ENCODE measurements at places on chromosomes 5 and 9.

DNA sequence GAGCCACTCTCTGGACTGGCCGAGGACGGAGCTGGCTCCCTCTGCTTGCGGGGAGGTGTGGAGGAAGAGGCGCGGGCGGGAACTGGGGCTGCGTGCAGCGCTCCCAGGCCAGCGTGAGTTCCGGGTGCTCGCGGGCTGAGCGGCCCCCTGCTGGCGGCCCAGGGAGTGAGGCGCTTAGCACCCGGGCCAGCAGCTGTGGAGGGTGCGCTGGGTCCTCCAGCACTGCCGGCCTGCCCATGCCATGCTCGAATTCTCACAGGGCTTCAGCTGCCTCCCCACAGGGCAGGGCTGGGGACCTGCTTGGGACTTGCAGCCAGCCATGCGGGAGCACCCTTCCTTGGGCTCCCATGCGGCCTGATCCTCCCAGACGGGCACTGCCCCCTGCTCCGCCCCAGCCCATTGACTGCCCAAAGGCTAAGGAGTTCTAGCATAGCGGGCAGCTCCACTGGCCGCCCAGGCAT is 416.9 kb downstream of the MRPS30 start:
- DNase-seq = no peak

DNA sequence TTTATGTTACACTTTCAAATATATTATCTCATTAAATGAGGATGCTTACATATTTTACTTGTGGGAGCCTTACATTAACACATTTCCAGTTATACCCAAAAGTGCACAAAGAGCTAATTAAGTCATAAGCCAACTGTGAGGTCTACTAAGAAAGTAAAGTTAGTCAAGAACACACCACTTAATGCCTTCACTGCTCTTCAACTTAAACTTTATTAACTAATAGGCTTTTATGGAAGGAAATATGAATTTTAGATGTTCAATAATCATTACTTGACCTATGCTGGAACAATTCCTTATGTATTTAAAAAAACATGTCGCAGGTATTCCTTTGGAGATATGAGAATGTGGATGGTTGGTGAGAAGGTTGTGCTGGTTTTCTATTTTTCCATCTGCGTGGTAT is 3.4 kb downstream of the ST8SIA4 start:
- DNase-seq = no peak

GRCh38 chr9:5922192-5922591 is 31.5 kb downstream of the MLANA start:
- no peak for DNase-seq

DNA sequence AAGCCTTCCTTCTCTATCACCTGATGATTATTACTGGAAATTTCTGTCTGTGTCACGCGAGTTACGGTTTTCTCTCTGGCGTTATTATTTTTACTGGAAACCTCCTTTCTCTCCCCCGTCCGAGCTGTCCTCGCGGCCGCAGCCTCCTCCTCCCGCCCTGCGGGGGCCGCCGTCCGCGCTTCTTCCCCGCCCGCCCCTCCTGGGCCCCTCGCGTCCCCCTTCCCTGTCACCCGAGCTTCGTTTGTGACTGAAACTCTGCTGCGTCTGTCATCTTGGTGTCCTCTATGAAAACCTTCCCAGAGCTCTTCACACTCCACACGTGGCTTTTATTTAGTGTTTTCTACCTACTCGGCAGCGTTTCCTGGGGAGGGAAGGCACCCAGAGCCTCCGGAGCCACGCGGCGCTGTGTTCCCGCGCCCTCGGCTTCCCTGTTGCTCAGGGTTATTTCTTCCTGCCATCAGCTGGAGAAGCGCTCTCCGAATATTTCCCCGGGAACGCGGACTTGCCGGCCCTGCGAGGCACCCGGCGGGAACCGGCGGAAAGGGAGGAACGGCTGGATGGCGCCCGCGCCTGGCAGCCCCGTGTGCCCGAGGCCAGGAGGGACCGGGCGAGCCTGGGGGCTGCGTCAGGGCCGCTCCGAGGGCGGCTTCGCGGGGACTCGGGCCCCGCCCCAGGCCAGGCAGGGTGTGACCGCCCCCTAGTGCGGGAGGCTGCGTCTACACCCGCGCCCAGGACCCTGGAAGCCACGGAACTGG is 33.9 kb downstream of the TRIP13 start:
- no peak for DNase-seq

- DNase-seq = no peak
These were observed 13.0 kb downstream of the GLRX start for GRCh38 chr5:95809414-95809960.

DNA sequence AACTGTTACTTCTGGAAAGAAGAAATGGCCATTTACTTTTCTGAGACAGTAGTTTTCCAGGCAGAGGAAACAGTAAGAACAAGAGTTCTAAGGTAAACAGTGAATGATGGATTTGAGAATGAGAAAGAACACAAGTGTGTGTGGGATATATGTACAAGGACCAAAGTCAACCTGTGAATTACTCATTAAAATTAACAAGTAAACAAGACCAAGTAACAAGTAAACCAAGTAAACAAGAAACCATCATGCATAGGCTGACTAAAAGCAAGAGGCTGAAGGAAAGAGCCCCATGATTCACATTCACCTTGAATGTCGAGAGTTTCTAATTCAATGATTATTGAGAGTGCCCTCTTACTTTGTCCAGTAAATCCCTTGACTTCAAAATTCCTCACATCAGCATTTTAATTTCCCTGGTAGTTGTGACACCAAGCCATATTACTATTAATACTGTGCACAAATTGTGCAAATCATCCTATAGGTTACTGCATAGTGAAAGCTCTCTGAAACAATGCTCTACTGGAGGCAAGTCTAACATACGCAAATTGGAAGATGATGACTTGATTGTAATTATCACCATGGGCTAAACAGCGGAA is 9.8 kb upstream of the MARCOL start:
- no peak for DNase-seq

DNA sequence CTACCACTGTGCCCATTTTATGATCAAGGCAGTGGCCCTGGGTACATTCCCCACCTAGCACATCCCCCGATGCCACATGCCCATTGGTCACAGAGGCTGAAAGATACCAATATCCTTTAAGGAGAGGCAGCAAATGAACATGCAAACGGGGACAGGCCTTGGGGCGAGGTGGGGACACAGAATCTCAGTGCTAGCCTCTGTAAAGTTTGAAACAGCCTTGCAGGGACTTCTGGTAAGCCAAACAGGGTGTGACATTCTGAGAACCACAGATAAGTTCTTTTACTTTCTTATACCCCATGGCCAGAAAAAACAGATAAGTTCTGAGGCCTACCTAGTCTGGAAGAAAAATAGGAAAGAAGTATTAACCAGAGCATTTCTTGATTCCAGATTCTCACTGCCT is 60.5 kb downstream of the ACER2 start:
- no peak for DNase-seq

GRCh38 chr5:8700671-8701070 is 831.7 kb downstream of the MTRR start:
- DNase-seq = no peak

GRCh38 chr9:133622555-133622954 is 13.4 kb upstream of the FAM163B start:
- no peak for DNase-seq

- DNase-seq = peak; percentile 6
These were observed 46.4 kb upstream of the STK32A start for GRCh38 chr5:147188200-147189108.

- no peak for DNase-seq
These were observed 11.8 kb upstream of the TMC1 start for GRCh38 chr9:72509635-72510034.

DNA sequence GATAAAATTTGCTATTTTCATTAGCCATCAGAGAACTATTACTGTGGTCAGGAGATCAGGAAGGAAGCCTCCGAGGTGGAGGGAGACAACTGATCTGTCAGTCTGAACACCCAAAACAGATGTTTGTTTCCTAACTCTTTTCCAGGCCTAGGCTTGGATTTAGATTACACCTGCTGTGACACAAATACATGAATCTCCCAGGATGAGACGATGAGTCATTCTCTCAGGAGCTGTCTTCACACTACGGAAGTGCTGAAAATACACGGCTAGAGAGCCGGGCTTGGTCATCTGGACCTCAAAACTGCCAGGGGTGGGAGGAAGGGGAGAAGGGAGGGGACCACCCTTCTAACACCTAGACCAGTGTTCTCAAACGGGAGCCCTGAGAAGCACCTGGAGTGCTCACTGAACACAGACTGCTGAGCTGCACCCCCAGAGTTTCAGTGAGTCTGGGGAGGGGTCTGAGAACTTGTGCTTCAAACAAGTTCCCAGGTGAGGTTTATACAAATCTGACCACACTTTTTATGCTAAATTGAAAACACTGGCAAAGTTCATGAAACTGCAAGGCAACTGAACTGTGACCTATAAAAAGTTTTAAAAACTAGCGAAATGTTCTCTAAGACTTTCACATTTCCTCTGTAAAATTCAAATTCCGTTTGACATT is 80.3 kb upstream of the EQTN start:
- DNase-seq = no peak

Data from activated CD4-positive, alpha-beta T cell treated with anti-CD3 and anti-CD28 coated beads, Interleukin-2, amount 50 U/mL, for 4 hours (primary cell).